ENCODE measurements at places on chromosomes 13 and 19.

DNA sequence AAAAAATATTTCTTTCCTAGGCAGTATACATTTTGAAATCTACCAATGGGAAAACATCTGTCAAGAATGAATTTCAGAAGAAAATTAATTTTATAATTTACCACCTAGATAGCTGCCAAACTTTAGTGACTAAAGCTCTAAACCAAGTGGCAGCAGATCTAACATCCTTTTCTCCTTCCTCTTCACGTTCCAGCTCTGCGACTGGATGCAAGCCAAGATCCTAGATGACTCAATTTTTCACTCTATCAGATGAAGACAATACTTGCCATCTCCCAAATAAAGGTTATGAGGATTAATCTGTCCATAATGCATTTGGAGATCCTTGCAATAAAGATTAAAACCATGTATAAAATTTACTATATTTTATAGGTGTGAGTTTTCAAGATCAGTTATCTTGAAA is 66.7 kb upstream of the MIR17HG start:
- DNase-seq, result no peak

- no peak for DNase-seq
Measured at GRCh38 chr13:52851137-52851962, 2.9 kb upstream of the PCDH8 start.

DNA sequence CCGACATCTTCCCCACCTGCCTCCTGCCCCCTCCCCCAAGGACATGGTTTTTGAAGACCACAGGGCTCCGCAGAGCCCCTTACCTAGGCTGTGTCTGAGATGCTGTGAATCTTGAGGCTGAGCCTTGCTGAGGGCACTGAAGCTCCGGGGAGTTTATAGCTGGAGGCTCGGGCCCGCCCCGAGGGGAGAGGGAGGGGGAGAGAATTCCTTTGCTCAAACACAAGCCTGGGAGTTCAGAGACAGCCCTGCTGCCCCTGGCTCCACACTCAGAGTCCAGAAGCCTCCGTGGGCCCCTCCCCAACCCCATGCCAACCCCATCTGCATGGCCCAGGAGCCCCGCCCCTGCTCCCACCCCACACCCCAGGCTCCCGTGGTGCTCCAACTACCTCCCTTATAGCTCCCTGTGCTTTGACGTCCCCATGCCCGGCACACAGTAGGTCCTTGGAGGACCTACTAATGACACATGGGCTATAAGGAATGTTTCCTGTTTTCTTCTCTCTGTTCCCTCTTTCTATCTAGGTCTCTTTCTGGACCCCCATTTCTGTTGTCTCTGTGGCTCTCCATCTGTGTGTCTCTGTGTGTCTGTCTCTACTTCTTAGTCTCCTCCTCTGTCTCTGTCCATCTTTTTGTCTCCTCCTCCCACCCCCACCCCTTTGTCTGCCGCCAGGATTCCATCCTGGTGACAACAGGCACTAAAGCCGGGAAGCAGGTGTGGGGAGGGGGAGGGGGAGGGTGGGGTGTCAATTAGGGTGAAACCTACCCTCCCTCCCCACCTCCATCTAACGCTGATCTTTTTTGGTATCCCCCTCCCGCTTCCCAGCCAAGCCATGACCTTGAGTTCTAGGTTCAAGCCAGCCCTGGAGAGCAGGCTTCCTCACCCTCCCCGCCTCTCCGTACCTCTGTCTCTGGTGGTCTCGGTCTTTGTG is at the start of gene TNNT1:
Gene TNNT1, minus strand, starts transcription at position 129 of the 926 bp plus-strand sequence. CDS start 2,049 bp downstream, outside the sequence.
- DNase-seq, result no peak

- no peak for DNase-seq
Measured at GRCh38 chr19:47742634-47743033, 2.7 kb upstream of the NOP53 start.

GRCh38 chr19:5964816-5965565 is 12.9 kb downstream of the RANBP3 start:
- no peak for DNase-seq

DNA sequence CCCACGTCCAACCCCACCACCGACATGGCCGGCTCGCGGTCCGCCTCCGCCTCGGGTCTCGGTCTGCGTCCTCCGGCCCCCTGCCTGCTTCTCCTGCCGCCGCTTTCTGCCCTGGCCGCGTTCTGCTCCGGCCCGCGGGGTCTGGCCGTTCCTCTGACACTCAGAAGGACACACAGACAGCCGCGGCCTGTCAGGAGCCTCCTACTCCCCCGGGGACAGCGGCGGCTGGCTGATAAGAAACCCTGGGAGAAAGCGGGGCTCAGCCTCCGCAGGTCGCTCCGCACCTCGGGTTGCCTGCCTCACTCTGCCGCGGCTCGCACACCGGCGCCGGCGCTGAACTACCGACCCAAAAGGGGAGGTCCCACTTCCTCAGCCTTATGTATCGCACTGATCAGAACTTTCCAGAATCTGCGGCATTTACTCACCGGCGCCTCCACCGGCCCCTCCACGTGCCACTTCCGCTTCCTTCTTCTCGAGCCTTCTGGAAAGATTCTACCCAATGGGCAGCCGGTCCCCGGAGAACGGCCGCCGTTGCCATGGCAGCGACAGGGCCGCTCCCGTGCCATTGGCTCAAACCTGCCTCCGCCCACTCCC is at the start of gene HSPH1:
Gene HSPH1, minus strand, starts transcription at position 348 of the 594 bp plus-strand sequence. Its CDS starts 322 bp downstream, at position 26.
- peak; percentile 98 for DNase-seq

DNA sequence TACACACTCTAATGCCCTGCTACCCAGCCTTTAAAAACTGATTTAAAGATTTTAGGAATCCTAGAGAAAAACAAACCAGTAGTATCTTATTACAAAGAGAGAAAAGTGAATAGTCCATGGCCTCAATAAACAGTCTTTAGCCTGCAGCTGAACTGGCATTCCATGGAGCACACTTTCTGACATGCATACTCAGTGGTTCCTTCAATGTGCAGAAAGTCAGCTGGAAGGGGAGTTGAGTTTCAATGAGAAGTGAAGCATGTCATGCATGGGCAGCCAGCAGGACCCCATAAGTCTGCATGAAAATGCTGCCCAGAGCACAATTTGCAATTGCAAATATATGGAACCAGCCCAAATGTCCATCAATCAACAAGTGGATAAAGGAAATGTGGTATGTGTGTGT is 273.7 kb downstream of the UQCRFS1 start:
- no peak for DNase-seq

- DNase-seq, result no peak
Measured at GRCh38 chr19:49727217-49728030, 35.7 kb downstream of the TSKS start.

GRCh38 chr13:69474011-69474685 is 633.5 kb upstream of the ATXN8OS start:
- no peak for DNase-seq

DNA sequence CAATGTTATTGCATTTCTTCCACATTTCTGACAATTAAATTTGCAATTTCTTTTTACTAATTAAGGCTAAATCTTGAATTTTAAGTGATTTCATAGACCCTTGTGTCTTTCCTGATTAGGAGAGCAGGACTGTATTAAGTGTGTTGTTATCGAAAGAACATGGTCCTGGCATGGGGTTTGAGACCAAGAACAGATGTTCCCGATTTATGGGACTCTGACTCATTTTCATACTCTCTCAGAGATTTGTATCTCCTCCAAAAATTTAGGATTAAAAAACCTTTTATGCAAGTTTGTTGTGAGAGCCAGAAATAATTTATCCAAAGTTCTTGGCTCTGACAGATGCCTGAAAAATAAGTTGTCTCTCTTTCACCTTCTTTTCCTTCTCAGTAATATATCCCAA is 589.3 kb upstream of the ARGLU1 start:
- DNase-seq, result no peak

DNA sequence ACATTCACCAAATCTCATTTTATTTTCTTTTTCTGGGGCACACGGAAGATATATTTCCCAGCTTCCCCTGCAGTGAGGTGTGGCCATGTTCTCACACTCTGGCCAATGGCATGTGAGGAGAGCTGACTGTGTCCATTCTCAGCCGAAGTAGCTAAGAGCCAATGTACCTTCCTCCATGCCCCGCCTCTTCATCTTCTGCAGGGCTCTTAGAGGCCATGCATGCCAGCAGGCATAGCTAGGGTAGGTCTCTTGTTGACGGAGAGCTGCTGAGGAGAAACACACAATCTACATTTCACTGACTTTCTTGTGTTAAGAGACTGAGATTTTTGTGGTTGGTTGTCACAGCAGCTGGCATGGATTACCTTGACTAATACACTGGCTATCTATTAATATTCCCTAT is 9.8 kb upstream of the MICU2 start:
- no peak for DNase-seq

DNA sequence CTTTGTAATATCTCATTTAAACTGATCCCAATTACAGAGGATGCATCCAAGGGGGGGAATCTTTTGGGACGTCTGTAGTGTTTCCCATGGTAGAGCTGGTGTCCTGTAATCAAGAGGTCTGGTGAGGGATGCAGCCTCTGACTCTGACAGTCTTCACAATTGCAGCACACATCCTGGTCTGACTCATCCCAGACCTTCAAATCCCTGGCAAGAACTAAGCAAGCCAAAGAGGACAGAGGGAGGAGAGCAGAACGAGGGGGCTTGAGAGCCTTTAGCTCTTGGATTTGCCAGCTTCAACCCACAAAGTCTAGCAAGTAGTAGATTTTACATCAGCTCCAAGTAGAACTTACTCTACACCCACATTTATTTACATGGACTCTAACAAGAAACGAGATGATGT is 17.3 kb upstream of the FCGBP start:
- no peak for DNase-seq

DNA sequence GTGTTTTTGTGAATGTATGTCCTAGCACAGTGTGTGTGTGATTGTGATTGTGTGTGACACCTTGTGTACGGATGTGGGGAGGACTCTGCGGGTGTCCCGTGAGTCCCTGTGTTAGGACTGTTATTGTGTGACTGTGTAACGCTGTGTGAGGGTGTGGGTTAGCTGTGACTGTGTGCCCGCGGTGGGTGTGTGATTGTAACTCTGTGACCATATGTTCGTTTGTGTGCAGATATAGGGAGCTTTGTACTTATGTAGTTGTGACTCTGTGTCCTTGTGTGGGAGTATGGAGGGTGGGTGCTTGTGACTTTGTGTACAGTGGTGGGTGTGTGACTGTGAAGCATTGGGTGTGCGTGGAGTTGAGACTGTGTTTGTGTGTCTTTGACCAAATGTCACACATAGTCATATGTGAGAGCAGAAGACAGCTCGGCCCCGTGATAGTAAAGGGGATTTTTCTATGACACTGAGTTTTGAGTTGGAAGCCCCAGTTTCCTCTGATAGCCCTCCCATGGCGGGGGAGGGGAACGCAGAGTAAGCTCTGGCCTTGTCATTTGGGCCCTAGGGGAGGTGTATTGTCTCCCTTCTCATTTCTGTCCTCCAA is 949 bp upstream of the ZNF260 start:
- peak; percentile 0 for DNase-seq

GRCh38 chr13:35093356-35093755 is 151.3 kb downstream of the NBEA start:
- no peak for DNase-seq

DNA sequence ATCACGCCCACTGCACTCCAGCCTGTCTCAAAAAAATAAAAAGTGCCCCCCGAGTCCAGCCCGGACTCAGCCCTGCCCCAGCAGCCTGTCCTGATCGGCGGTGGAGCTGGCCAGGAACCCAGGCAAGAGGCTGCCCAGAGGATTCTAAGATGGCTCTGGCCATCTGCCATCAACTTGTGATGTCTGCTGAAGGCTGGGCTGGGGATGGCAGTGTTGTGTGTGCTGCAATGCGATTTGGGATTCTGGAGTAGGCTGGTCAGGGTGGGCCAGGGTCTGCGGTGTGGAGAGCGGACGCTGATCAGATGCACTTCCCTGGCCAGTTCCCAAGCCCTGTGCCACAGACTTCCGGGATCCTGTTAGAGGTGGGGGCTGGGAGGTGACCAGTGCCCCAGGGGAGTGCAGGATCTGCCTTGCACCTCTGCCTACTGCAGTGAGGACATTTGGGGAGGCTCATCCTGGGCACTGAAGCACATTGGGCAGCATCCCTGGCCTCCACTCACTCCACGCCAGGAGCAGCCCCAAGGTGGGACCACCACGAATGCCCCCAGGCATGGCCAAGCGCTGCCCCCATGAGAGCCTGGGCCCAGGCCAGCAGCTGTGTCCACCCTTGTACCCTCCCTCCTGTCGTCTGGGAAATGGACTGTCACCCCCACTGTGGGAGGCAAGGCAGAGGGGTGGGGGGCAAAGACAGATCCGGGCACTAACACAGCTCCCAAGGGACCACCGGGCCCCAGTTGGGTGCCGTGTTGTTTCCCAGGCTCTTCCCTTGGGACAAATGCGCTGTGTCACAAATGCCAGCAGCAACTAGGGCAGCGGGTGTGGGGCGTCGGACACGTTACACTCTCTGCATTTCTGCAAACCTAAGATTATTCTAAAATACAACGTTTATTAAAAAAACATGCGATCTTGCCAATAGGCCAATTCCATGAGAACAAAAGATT is 3.4 kb upstream of the TBXA2R start:
- no peak for DNase-seq

DNA sequence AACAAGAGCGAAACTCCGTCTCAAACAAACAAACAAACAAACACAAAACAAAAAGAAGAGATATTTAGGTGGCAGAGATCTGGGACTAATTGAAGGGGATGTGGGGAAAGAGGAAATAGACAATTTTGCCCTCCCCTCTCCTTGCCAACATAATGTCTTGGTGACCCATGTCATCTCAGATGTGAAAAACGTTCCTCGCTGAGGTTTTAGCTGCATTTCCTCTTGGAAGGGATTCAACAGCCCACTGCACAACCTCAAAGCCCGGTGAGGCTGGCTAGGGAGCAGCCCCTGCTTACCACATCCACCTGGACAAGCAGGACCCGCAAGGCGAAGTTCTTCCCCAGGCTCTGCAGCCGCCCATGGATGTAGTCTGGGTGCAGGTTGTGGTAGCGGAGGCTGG is 4.9 kb downstream of the ERCC1 start:
- no peak for DNase-seq

- no peak for DNase-seq
Measured at GRCh38 chr13:26016189-26016588, 35.6 kb downstream of the SHISA2 start.

- DNase-seq, result no peak
Measured at GRCh38 chr13:39364947-39365468, 238.0 kb downstream of the LHFPL6 start.

DNA sequence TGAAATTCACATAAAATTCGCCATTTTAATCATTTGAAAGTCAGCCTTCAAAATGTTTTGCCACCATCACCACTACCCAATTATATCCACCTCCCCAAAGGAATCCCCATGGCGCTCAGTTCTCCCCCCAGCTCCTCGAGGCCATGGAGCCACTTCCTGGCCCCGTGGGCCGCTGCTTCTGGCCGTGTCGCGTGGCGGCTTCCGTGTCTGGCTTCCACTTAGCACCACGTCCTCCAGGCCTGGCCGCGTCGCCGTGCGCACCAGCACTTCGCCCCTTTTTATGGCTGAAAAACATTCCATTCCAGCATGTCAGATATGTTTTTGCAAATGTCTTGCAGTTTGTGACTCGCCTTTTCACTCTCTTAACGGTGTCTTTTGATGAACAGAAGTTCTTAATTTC is 46.7 kb upstream of the DCUN1D2 start:
- DNase-seq, result no peak

Data from stimulated activated CD8-positive, alpha-beta memory T cell treated with anti-CD3 and anti-CD28 coated beads, Interleukin-2, amount 100 ng/mL, for 1 hour (primary cell).